Psoas muscle (tissue), 8 donors: ENCODE measurements at places on chromosomes 7 and 10. TPM values are rescaled to one million over a fixed set of nuclear protein-coding genes. Genes with fewer than 3 reads are reported as not detected.

TDRD1 gene
- 0.26 TPM for total RNA-seq

GPRIN2 gene
- total RNA-seq, result not detected

KIN gene
- total RNA-seq, result 7.1 TPM

- H3K27me3 ChIP-seq, result no peaks in the 10 kb centered on the region
- no peak for DNase-seq
- H3K27ac ChIP-seq, result no peak overlapping the region
Measured at GRCh38 chr10:76640806-76641205, 996.8 kb downstream of the KCNMA1 start.

DNA sequence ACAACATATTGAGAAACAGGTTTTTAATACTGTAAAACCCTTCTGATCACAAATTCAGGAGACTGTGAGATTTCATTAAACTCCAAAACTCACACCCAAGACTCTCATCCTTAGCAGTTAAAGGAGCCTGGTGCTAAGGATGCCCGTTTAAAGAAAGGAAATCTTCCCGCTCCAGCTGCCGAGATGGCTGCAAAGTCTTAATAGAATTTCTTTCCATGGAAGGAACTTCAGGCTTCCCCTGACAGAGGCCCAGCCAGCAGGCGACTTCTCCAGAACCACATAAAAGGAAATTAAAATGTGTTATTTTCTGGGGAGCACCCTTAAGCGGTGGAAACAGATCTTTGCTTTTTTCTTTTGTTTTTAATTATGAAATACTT lies 104.7 kb upstream of the CHST15 start:
- H3K36me3 ChIP-seq, result no peaks in the 10 kb centered on the region
- H3K27me3 ChIP-seq, result no peaks in the 10 kb centered on the region
- DNase-seq, result no peak
- peaks cover 9% of the 10 kb centered on the region for H3K4me1 ChIP-seq

DNA sequence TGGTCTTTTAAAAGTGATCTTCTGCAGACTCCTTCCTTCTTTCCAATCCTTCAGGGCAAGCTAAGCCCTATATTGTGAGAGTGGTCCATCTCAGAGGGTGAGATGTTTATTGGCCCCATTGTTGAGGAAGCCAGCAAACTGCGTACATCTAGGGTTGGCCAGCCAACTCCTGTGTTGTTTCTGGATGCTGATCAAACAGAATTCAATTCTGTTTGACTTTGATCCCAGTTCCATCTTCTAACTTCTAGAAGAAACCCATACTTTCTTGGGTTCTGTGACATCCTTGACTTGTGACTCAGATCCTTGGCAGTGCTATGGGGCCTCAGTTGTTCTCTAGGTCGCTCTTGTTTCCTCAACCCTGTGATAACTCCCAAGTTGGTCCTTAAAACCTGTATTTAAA lies 116.2 kb downstream of the LSMEM1 start:
- no peaks in the 10 kb centered on the region for H3K4me1 ChIP-seq
- H3K36me3 ChIP-seq, result no peaks in the 10 kb centered on the region
- no peaks in the 10 kb centered on the region for H3K27me3 ChIP-seq
- no peak overlapping the region for H3K27ac ChIP-seq
- DNase-seq, result no peak

- peak overlapping the region; percentile 69 for H3K4me3 ChIP-seq
- no peak for DNase-seq
- peak overlapping the region; percentile 88 for H3K27ac ChIP-seq
- peaks cover 12% of the 10 kb centered on the region for H3K4me1 ChIP-seq
Measured at GRCh38 chr7:148543-148931, 43.8 kb upstream of the FAM20C start.

DNA sequence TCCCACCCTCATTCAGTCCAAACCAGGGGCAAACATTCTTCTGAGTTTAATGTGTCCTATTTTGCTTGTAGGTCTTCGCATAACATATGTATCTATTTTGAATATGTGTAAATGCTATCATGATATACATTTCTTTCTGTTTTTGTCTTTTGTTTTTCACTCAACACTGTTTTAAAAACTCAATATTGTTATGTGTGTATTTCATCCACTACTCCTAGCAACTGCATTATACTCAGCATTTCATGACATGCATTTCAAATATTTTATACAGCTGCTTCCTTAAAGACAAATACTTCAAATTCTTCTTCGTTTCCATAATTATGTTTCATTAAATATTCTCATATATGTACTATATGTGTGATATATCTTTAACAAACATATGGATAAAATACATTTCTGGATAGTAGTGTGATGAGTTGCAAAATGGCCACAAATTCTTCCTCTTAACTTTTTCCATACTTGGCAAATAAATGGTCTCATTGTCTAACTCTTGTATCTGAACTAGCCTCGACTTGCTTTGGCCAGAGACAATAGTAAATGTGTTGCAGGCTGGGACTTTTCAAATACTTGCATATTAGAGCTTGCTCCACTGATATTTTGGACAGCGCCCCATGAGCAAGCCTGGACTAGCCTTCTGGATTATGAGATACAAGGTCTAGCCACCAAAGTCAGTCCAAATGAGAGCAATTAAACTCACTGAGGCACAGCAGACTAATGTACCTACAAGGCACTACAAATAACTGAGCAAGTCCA lies 539.7 kb upstream of the KCND2 start:
- H3K4me1 ChIP-seq, result no peaks in the 10 kb centered on the region
- H3K27me3 ChIP-seq, result no peaks in the 10 kb centered on the region
- no peak overlapping the region for H3K27ac ChIP-seq
- H3K4me3 ChIP-seq, result no peak overlapping the region

DNA sequence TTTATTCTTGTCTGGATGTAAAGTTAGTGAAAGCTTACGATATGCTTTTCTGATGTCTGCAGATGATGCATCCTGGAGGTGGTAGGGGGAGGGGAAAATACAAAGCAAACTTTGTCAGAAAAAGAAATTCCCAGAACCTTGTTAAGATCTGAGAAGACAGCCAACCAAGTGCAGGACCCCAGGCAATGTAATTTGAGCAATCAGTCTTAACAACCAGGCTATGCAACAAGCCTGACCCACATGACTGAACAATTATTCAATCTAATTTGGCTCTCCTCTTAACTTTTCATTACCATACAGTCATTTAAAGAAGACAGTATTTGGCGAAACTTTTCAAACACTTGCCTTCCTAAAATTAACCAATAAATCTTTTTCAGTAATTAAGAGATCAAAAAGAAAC lies 74.5 kb downstream of the DNAJC1 start:
- H3K27me3 ChIP-seq, result no peaks in the 10 kb centered on the region
- no peaks in the 10 kb centered on the region for H3K4me1 ChIP-seq
- no peak for DNase-seq
- no peak overlapping the region for H3K27ac ChIP-seq
- no peaks in the 10 kb centered on the region for H3K36me3 ChIP-seq

- no peaks in the 10 kb centered on the region for H3K27me3 ChIP-seq
- no peaks in the 10 kb centered on the region for H3K36me3 ChIP-seq
- H3K27ac ChIP-seq, result no peak overlapping the region
Measured at GRCh38 chr10:47295411-47295810, 4.6 kb upstream of the GDF10 start.

- no peak overlapping the region for H3K27ac ChIP-seq
- no peaks in the 10 kb centered on the region for H3K27me3 ChIP-seq
- DNase-seq, result no peak
- no peaks in the 10 kb centered on the region for H3K4me1 ChIP-seq
- H3K4me3 ChIP-seq, result no peak overlapping the region
Measured at GRCh38 chr7:29381206-29382094, 182.2 kb upstream of the PRR15 start.

DNA sequence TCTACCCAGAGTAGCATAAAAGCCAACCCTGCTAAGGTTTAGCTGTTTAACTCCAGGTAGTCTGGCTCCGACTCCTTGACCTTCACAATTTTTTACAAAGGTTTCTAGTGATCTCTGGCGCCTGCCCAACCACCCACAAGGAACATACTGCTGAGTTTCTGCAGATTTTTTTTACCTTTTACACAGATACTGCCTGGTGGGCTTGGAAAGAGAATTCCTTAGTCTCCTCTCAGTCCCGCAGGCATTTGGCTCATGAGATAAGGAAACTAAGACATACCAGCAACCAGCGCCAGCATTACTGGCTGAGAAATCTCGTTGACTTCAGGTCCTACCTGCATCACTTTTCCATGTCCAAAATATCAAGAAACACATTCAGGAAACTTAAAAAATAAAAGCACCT lies 51.1 kb upstream of the LYZL1 start:
- no peaks in the 10 kb centered on the region for H3K36me3 ChIP-seq
- no peak overlapping the region for H3K4me3 ChIP-seq
- no peak for DNase-seq
- H3K4me1 ChIP-seq, result no peaks in the 10 kb centered on the region

DNA sequence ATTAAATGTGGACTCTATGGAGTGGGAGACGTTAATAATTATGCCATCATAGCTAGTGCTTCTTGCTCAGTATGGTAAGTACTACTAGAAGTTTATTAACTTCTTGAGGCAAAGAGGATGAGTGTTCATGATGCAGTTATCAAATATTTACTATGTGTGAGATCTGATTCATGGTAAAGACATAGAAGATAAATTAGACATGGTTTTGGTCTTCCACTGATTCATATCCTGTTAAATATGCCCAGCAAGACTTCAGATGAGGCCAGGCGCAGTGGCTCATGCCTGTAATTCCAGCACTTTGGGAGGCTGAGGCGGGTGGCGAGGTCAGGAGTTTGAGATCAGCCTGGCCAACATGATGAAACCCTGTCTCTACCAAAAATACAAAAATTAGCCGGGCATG lies 547.1 kb upstream of the ANKRD30A start:
- no peaks in the 10 kb centered on the region for H3K4me1 ChIP-seq
- no peaks in the 10 kb centered on the region for H3K36me3 ChIP-seq
- H3K27ac ChIP-seq, result no peak overlapping the region
- H3K27me3 ChIP-seq, result no peaks in the 10 kb centered on the region

GRCh38 chr7:147400925-147401324 lies 1189.6 kb upstream of the C7orf33 start:
- no peaks in the 10 kb centered on the region for H3K4me1 ChIP-seq
- no peak overlapping the region for H3K27ac ChIP-seq
- H3K4me3 ChIP-seq, result no peak overlapping the region
- H3K27me3 ChIP-seq, result no peaks in the 10 kb centered on the region
- no peak for DNase-seq
- H3K36me3 ChIP-seq, result no peaks in the 10 kb centered on the region

GRCh38 chr7:25652366-25652765 lies 424.1 kb upstream of the NPVF start:
- no peak overlapping the region for H3K4me3 ChIP-seq
- DNase-seq, result no peak
- no peak overlapping the region for H3K27ac ChIP-seq
- H3K36me3 ChIP-seq, result no peaks in the 10 kb centered on the region
- H3K4me1 ChIP-seq, result no peaks in the 10 kb centered on the region

DNA sequence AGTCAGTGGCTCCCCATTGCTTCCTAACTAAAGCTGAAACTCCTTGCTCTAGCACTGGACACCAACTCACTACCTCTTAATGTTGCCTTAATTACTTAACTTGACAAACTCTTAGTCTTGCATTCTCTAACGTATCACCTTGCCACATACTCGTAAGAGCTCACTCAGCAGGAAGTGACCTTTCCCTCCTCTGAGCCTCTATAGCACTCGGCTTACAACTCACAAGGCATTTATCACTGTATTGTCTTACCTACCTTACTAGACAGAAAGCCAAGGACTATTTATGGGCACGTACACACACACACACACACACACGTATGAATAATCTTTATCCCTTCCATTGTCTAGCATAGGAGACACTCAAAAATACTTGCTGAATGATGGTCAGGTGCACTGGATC lies 21.2 kb downstream of the CEP41 start:
- H3K36me3 ChIP-seq, result no peaks in the 10 kb centered on the region
- H3K27ac ChIP-seq, result no peak overlapping the region
- no peak overlapping the region for H3K4me3 ChIP-seq

GRCh38 chr10:24771943-24772694 lies 48.4 kb upstream of the ARHGAP21 start:
- no peak overlapping the region for H3K27ac ChIP-seq
- H3K4me1 ChIP-seq, result no peaks in the 10 kb centered on the region
- H3K36me3 ChIP-seq, result no peaks in the 10 kb centered on the region
- H3K27me3 ChIP-seq, result no peaks in the 10 kb centered on the region
- no peak for DNase-seq

- DNase-seq, result peak; percentile 21
- H3K4me3 ChIP-seq, result peak within 1 kb of the TSS; percentile 68
- no peaks in the 10 kb centered on the region for H3K27me3 ChIP-seq
- peaks cover 16% of the 10 kb centered on the region for H3K4me1 ChIP-seq
- no peak within 1 kb of the TSS for H3K27ac ChIP-seq
Measured at GRCh38 chr10:23344241-23344841, at the start of gene C10orf67. C10orf67 (minus strand) TSS chr10:23344797; CDS start chr10:23344774, 23 bp downstream.

DNA sequence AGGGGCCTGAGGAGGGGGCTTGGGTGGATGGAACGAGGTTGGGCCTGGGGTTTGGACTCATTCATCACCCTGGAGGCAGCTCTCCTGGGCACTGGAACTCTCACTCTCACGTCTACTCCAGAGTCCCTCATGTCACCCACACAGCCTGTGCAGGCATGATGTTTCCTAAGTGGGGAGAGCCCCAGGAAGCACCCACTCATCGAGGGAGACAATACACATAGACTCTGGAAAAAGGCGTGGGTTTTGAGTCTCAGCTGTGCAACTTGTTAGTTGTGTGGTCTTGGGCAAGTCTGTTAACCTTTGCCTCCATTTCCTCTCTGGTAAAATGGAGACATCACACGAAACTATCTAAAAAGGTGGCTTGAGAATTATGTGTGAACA lies 25.9 kb upstream of the RBM20 start:
- no peak overlapping the region for H3K4me3 ChIP-seq
- no peaks in the 10 kb centered on the region for H3K27me3 ChIP-seq
- H3K27ac ChIP-seq, result no peak overlapping the region

DNA sequence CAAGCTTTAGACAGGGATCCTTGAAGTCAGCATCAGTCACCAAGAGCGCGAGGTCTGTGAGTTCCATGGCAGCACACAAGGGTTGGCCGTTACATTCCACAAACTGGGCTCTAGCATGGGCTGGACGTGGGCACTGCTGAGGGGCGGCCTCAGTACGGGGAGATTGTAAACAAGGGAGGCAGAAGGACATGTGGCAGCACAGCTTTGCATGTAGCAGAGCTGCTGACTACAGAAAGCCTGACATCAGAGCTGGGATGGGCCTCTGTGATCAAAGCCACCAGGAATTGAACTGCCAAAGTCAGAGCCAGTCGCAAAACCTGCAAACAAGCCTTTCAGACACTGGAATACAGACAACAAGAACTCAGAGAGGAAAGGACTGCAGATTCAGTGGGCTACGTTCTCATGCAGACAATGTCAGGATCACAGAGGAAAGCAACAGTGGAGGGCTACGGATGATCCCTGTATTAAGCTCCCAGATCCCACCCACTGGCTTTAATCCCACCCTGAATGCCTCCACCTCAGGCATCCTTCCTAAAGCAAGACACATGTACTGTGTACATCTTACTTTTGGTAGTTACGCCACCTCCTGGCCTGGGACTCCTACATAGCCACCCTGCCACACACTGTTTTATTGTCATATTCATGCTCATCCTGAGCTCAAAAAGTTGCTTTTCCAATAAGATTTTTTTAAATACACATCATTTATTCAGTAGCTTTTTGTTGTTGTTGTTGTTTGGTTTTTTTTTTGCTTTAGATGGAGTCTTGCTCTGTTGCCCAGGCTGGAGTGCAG lies 291.1 kb upstream of the IMMP2L start:
- no peaks in the 10 kb centered on the region for H3K27me3 ChIP-seq
- no peak overlapping the region for H3K27ac ChIP-seq
- peaks cover 2% of the 10 kb centered on the region for H3K36me3 ChIP-seq
